M059J (cell line): ENCODE measurements at places on chromosomes 2 and 18.
A peak's percentile ranks its signal among the peaks of the same experiment; 100 is the strongest.

DNA sequence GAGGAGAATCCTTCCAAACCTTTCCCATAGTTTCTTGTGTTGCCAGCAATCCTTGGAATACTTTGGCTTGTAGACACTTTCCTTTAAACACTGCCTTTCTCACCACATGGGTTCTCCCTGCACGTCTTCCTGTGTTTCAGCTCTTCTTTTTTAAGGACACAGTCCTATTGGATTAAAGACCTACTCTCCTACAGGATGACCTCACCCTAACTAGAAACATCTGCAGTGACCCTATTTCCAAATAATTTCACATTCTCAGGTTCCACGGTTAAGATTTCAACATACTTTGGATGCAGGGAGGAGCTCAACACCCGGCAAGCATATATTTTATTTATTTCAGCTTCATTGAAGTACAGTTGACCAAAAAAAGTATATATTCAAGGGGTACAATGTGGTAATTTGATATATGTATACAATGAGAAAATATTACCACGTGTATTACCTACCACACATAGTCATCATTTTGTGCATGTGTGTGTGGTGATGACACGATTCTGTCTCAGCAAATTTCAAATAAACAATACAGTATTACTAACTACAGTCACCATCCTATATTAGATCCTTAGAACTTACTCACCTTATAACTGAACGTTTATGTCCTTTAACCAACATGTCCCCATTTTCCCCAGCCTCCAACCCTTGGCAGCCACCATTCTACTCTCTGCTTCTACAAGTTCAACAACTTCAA, 745.0 kb downstream of the CBLN2 start:
- DNase-seq: no peak

GRCh38 chr2:1747065-1747941, 3.0 kb upstream of the PXDN start:
- no peak for DNase-seq

DNA sequence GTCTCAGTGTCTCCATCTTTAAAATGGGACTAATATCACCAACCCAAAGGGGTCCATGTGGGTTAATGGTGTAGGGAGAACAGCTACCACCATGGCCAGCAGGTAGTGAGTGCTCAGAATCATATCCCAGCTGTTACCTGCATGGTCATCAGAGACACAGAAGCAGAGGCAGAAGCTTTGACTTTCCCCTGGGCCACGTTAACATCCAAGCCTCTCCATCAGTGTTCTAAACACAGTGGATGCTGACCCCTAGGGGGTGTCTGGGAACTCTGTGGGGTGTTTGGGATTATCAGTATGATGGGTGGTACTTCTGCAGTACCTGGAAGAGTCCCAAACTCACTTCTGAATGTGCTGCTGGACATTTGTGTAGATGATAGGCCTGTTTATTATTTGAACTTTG, 93.6 kb downstream of the GYPC start:
- peak; percentile 5 for DNase-seq

GRCh38 chr2:72293620-72294019, 146.0 kb upstream of the CYP26B1 start:
- no peak for DNase-seq

DNA sequence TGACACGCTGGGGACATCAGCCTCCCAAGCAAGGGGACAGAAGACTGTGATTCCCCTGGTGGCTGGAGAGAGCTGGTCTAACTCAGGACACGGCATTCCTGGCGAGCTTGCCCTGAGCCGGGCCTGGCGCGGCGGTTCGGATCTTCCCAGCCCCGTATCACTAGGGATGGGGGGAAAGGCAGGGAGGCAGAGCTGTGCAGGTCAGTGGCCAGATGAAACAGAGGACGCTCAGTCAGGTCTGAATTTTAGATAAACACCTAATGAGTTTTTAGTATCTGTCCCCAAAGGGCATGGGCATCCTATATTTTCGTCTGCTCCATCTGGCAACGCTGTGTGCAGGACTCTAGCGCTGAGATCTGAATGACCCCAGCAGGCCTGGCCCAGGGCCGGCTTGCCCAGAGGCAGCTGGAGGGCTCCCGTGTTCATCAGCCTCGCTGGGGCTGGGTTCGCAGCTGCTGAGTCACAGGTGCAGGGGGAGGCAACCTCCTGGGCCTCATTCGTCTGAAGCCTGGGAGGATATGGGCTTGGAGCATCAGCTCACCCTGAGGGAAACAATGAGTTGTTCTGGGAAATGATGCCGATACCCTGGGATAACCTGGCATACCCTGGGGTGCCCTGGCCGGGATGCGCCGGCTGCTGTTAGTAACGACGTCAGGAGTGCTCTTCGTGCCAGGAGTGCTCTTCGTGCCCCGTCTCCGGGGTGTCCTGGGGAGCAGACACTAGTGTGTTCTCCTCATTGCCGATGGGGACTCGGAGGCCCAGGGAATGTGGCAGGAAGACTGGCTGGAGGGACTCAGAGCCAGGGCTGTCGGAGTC, 48.1 kb upstream of the HPCAL1 start:
- DNase-seq: peak; percentile 91
